NCI-H1436 treated with DMSO at 0.1 percent for 48 hours (cell line): ENCODE measurements at places on chromosomes 3 and 15.

- no peak for DNase-seq
These were observed 58.1 kb downstream of the SLTM start for GRCh38 chr15:58875343-58875742.

GRCh38 chr15:64877435-64877834, 34.3 kb upstream of the ANKDD1A start:
- no peak for DNase-seq

DNA sequence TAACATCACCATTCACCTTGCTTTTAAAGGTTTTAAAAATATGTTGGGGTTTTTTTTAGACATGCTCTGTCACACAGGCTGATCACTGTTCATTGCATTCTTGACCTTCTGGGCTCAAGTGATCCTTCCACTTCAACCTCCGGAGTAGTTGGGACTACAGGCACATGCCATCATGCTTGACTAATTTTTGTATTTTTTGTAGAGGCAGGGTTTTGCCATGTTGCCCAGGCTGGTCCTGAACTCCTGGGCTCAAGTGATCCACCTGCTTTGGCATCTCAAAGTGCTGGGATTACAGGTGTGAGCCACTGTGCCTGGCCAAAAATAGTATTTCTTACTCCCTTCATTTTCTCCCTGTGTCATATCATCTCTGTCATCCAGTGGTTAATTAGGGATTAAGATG, 101.4 kb downstream of the PIK3R4 start:
- no peak for DNase-seq

GRCh38 chr3:139292711-139293664, 50.8 kb upstream of the MRPS22 start:
- DNase-seq = no peak

DNA sequence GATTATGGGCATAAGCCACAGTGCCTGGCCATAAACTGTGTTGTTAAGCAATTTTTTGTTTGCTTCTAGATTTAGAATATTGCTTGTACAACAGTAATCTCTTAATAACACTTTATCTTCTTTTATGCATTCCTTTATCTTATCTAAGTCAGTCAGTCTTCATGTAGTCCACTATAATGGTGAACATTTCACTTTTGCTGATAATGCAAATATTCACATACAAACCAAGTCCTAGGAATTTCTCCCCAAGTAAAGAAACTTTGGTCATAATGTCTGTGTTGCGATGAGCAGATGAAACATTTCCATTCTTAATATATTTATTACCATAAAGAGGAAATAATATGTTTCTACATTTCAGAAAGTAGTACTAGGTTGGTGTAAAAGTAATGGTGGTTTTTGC, 765.8 kb upstream of the ARRDC4 start:
- no peak for DNase-seq

GRCh38 chr3:12662593-12663400, 1.1 kb downstream of the RAF1 start:
- no peak for DNase-seq

GRCh38 chr3:101351829-101352228, 31.5 kb upstream of the IMPG2 start:
- DNase-seq = no peak

DNA sequence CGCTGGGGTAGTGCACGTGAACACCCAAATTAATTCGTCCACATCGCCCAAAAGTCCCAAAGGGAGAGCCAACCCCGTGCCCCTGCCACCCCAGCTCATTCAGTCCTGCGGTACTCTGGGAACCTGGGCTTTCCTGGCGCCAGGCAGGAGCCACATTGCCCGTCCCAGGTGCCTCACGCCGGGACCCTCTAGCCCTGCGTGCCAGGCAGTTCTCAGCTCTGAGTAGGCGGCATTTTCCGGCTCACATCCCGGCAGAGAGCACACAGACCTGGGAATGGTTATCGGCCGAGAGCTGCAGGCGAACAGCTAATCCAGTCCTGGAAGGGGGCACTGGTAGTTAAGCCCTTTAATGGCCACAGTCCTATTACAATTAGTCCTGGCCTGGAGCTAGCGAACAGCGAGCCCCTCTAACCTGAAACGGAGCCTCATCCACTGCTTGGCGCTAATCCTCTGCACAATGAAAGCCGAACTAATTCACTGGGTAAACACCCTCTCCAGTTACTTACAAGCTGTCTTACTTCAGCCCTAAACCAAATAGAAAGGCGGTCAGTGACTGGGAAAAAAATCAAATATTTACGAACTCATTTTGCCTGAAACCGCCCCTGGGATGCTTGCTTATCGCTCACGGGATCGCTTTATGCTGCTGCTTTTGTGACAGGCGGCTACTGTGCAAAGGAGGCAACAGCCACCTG, 254.6 kb upstream of the SOX14 start:
- DNase-seq = no peak

DNA sequence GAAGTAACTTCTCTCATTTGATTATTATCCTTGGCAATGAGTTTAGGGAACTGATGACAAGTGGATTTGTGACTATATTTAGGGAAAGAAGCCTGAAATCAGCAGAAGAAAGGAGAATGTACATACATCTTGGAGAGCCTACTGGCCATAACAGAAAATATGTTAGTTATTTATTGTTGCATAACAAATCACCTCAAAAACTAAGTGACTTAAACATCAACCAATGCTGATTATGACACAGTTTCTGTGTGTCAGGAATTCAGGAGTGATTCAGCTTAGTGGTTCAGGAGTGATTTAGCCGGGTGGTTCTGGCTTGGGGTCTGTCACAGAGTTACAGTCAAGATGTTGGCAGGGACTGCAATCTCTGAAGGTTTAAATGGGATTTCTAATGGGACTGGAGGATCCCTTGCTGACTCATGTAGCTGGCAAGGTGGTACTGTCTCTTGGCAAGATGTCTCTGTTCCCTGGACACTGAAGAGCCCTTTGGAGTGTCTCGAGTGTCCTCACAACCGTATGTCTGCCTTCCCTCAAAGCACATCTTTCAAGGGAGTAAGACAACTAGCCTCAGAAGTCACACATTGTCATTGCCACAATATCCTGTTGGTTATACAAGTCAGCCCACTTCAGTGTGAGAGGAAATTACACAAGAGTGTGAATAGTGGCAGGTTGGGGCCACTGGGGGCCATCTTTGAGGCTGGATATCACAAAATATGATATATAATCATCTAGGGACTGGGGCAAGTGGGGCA, 248.9 kb downstream of the SV2B start:
- DNase-seq = no peak
